ENCODE measurements at places on chromosomes 13 and 19.

- no peak overlapping the region for H3K27ac ChIP-seq
- H3K4me3 ChIP-seq, result no peak overlapping the region
- no peaks in the 10 kb centered on the region for H3K27me3 ChIP-seq
- no peak for DNase-seq
- H3K4me1 ChIP-seq, result no peaks in the 10 kb centered on the region
Measured at GRCh38 chr19:748274-748598, 2.7 kb upstream of the MISP start.

- no peak overlapping the region for H3K4me3 ChIP-seq
- H3K27ac ChIP-seq, result no peak overlapping the region
- H3K4me1 ChIP-seq, result no peaks in the 10 kb centered on the region
- no peak for DNase-seq
Measured at GRCh38 chr19:3873151-3873550, 4.3 kb upstream of the ZFR2 start.

DNA sequence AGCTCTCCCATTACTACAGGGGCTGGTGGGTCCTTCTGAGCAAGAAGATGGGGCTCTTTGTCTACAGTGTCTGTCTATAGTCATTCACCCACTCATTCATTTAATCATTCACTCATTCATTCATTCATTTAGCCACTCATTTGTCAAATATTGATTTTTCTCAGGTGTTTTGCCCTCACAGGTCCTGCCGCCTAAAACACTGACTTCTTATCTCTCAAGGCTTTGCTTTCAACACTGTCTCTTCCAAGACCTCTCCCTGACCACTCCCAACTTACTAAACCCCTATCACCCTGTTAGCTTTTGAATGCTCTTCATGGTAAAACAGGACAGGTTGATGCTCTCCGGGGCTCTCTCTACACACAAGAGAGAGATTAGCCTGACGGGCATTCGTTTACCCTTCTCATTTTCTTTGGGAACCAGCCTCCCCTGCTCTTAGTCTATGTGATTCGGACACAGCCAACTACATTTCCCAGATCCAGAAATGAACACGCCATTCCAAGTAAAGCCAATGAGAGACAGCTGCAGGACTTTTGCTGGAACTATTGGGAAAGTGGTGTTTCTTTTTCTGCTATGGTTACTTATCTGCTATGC is 22.7 kb downstream of the FAM187B start:
- peak overlapping the region; percentile 88 for H3K27ac ChIP-seq
- no peak for DNase-seq
- H3K4me3 ChIP-seq, result peak overlapping the region; percentile 2
- H3K4me1 ChIP-seq, result peaks cover 74% of the 10 kb centered on the region
- peaks cover 2% of the 10 kb centered on the region for H3K36me3 ChIP-seq

GRCh38 chr13:99374169-99374991 is 67.2 kb upstream of the GPR183 start:
- H3K4me1 ChIP-seq, result peaks cover 74% of the 10 kb centered on the region
- no peaks in the 10 kb centered on the region for H3K27me3 ChIP-seq
- no peak overlapping the region for H3K4me3 ChIP-seq

GRCh38 chr19:41449865-41450178 is 6.9 kb downstream of the ERICH4 start:
- peaks cover 7% of the 10 kb centered on the region for H3K4me1 ChIP-seq
- no peak overlapping the region for H3K4me3 ChIP-seq
- no peaks in the 10 kb centered on the region for H3K36me3 ChIP-seq
- no peak for DNase-seq

- H3K4me3 ChIP-seq, result no peak overlapping the region
- DNase-seq, result no peak
Measured at GRCh38 chr13:42807866-42808265, 26.5 kb downstream of the FAM216B start.

DNA sequence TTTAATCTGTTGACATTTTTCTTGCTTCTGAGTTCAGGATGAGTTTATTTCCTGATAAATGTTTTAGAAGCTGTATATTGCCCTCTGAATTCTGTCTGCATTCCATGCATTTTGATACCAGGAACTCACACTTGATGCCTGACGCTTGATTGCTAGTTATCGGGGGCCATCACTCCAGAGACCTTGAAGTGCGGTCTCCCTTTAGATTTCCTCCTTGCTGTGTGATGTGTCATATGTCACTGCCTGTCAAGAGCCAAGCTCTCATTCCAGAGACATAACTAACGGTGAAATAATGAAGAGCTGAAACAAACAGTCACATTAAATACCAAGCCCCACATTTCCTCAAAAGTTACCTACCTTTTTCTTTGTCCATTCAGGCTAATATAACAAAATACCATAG is 155.5 kb downstream of the TNFSF13B start:
- H3K27ac ChIP-seq, result no peak overlapping the region
- H3K27me3 ChIP-seq, result no peaks in the 10 kb centered on the region
- H3K4me1 ChIP-seq, result peaks cover 16% of the 10 kb centered on the region
- no peak overlapping the region for H3K4me3 ChIP-seq
- H3K36me3 ChIP-seq, result no peaks in the 10 kb centered on the region
- DNase-seq, result no peak

- peaks cover 14% of the 10 kb centered on the region for H3K4me1 ChIP-seq
- no peak overlapping the region for H3K4me3 ChIP-seq
- no peak overlapping the region for H3K27ac ChIP-seq
- H3K27me3 ChIP-seq, result no peaks in the 10 kb centered on the region
- peak; percentile 88 for DNase-seq
Measured at GRCh38 chr19:44800461-44800860, 8.4 kb upstream of the BCAM start.

- H3K4me3 ChIP-seq, result no peak overlapping the region
- no peak overlapping the region for H3K27ac ChIP-seq
- no peaks in the 10 kb centered on the region for H3K36me3 ChIP-seq
- H3K27me3 ChIP-seq, result peaks cover 17% of the 10 kb centered on the region
- H3K4me1 ChIP-seq, result no peaks in the 10 kb centered on the region
- no peak for DNase-seq
Measured at GRCh38 chr13:95605448-95606125, 38.9 kb downstream of the DZIP1 start.

DNA sequence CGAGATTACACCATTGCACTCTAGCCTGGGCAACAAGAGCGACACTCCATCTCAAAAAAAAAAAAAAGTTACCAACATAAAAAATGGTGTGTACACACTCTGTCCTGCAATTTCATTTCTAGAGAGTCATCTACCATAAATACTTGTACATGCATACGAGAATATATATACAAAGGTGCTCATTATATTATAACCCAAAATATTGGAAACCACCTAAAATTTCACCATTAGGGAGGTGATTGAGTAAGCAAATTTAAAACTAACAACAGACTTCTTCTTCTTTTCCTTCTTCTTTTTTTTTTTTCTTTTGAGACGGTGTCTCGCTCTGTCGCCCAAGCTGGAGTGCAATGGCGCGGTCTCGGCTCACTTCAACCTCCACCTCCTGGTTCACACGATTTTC is 7.4 kb upstream of the C5AR1 start:
- no peak overlapping the region for H3K27ac ChIP-seq
- H3K27me3 ChIP-seq, result peaks cover 4% of the 10 kb centered on the region
- H3K4me3 ChIP-seq, result no peak overlapping the region

- peaks cover 5% of the 10 kb centered on the region for H3K36me3 ChIP-seq
- peaks cover 19% of the 10 kb centered on the region for H3K27me3 ChIP-seq
- no peak overlapping the region for H3K27ac ChIP-seq
Measured at GRCh38 chr19:11626252-11626651, 29.0 kb downstream of the ZNF627 start.

GRCh38 chr13:34207334-34207733 is 389.4 kb downstream of the RFC3 start:
- no peak overlapping the region for H3K27ac ChIP-seq
- H3K27me3 ChIP-seq, result no peaks in the 10 kb centered on the region
- no peaks in the 10 kb centered on the region for H3K4me1 ChIP-seq
- no peak overlapping the region for H3K4me3 ChIP-seq
- no peaks in the 10 kb centered on the region for H3K36me3 ChIP-seq
- DNase-seq, result no peak

- peaks cover 3% of the 10 kb centered on the region for H3K4me1 ChIP-seq
- no peaks in the 10 kb centered on the region for H3K36me3 ChIP-seq
- no peak for DNase-seq
- peaks cover 39% of the 10 kb centered on the region for H3K27me3 ChIP-seq
Measured at GRCh38 chr13:28533441-28534166, 38.7 kb upstream of the FLT1 start.

GRCh38 chr19:41941410-41942202 is 13.4 kb upstream of the ERFL start:
- H3K4me3 ChIP-seq, result peak overlapping the region; percentile 30
- H3K27ac ChIP-seq, result no peak overlapping the region
- H3K4me1 ChIP-seq, result peaks cover 40% of the 10 kb centered on the region
- no peaks in the 10 kb centered on the region for H3K36me3 ChIP-seq

- H3K4me1 ChIP-seq, result peaks cover 2% of the 10 kb centered on the region
- peaks cover 26% of the 10 kb centered on the region for H3K36me3 ChIP-seq
- H3K27me3 ChIP-seq, result no peaks in the 10 kb centered on the region
- no peak overlapping the region for H3K27ac ChIP-seq
Measured at GRCh38 chr13:19737844-19738557, 44.7 kb downstream of the PSPC1 start.

DNA sequence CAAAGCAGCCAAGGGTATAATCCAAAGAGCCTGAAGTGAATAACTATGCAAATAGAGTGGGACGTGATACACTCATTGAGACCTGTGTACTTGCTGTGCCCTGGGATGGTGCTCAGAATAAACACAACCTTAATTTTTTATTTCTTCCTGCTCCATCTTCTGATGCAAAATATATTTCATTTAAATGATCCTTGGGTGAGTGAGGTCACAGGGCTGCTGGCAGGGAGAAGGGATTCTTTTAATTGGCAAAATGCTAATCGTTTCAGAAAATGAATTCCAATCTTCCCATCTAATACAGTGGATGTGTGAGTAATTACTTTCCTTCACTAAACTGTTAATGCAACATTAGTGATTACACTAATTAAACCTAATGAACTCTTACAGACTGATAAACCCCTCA is 63.5 kb downstream of the SIAH3 start:
- H3K4me3 ChIP-seq, result no peak overlapping the region
- DNase-seq, result no peak
- H3K36me3 ChIP-seq, result no peaks in the 10 kb centered on the region
- H3K27me3 ChIP-seq, result peaks cover 3% of the 10 kb centered on the region
- H3K4me1 ChIP-seq, result peaks cover 22% of the 10 kb centered on the region

GRCh38 chr13:18943273-18943672 is 238.4 kb downstream of the TUBA3C start:
- no peaks in the 10 kb centered on the region for H3K36me3 ChIP-seq
- DNase-seq, result no peak
- no peak overlapping the region for H3K27ac ChIP-seq
- H3K27me3 ChIP-seq, result no peaks in the 10 kb centered on the region

DNA sequence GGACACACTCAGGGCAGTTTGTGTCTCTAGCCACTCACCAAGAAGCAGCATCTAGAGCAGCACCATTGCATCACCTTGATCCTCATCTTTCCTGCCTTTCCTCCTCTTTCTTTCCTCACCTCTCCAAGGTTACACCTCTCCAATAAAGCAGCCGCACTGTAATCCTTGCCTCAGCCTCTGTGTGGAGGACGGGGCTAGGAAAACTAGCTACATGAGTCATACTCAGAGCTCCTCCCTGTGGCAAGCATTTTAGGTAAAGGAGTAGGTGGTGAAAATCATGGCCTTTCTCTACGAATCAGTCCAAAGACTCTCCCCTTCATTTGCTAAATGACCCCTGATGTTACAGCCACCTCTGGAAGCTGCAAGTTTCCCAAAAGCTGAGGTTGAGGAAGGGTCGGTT is 108.9 kb downstream of the DNAJC15 start:
- H3K27ac ChIP-seq, result no peak overlapping the region
- DNase-seq, result no peak
- H3K36me3 ChIP-seq, result no peaks in the 10 kb centered on the region
- H3K27me3 ChIP-seq, result peaks cover 6% of the 10 kb centered on the region
- peaks cover 8% of the 10 kb centered on the region for H3K4me1 ChIP-seq

DNA sequence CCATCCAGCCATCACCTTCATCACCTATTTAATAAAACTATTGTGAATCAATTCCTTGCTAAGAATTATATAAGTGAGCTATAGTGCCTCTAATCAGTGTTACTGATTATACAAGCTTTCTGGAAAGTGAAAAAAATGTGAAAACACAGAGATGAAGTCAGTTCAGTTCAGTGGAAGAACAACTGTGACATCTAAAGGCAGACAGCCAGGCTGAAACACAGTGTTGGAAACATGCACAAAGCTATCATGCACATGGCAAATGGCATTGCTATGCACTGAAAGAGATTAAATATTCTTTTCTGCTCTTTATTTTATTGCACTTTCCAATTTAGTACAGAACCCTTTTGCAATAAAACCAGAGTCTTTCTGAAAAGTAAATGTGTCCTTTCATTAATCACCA is 294.0 kb downstream of the RBM26 start:
- no peak overlapping the region for H3K4me3 ChIP-seq
- H3K27ac ChIP-seq, result no peak overlapping the region

- H3K4me3 ChIP-seq, result no peak overlapping the region
- H3K27me3 ChIP-seq, result no peaks in the 10 kb centered on the region
- H3K4me1 ChIP-seq, result peaks cover 57% of the 10 kb centered on the region
- peaks cover 4% of the 10 kb centered on the region for H3K36me3 ChIP-seq
- DNase-seq, result no peak
Measured at GRCh38 chr19:8567522-8568172, 9.6 kb downstream of the MYO1F start.

DNA sequence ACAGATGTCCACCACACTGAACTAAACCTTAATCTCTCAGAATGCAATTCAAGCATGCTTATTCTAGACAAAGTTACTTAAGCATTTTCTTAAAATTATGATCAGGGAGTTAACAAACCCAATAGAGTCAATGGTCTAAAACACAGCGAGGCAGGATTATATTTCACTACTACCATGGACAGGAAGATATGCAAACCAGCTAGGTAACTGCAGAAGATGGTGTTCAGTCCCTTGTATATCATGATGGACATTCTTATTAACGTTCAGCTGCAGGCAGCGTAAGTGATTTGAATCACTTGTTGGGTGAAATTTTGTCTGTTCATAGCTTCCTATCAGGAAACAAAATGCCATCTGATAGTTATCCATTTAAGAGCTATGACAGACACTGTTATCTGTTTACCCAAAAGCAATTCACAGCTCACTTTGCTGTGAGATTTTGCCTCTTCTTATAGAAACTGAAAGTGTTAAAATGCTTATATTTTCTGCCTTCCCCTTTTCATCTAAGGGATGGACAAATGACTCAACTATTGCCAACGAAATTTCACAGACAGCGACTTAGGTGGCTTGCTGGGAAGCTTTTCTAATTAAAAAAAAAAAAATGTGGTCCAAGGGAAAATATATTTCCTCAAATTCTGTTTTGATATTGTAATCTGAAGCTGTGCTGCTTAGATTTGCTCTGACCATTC is 591.9 kb downstream of the DACH1 start:
- DNase-seq, result no peak
- no peaks in the 10 kb centered on the region for H3K4me1 ChIP-seq
- H3K36me3 ChIP-seq, result no peaks in the 10 kb centered on the region

DNA sequence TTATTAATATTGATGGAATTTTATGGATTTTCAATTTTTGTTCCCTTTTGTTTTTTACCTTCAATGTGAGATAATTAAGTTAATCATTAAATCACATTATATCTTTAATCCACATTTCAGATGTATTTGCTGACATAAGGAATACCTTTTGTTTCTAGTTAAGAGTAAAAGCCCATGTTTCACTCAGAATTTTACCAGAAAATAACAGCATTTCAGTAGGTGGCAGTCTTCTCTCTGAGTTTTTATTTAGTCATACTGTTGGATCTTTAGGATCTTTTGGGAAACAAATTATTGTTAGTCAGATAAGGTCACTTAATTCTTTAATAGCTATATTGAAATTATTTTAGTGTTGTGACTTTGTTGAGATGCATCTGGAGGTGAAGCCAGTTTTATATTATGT is 67.9 kb downstream of the NDFIP2 start:
- no peak overlapping the region for H3K4me3 ChIP-seq
- no peaks in the 10 kb centered on the region for H3K27me3 ChIP-seq
